Frontal cortex (tissue), 4 donors: ENCODE measurements at places on chromosomes 16 and 17.
A peak's percentile ranks its signal among the peaks of the same experiment; 100 is the strongest.

DNA sequence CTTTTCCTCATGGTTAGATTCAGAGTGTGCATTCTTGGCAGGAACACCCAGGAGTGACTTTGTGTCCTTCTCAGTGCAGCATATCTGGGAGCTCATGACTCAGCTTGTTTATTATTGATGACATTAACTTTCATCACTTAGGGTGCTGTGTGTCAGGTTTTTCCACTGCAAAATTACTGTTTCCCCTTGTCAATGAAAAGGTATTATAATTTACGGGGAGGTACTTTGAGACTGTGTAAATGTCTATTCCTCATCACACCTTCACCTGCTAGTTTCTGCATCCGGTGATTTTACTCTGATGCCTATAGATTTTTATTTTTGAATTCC lies 50.5 kb downstream of the WWP2 start:
- DNase-seq = no peak

GRCh38 chr16:83813823-83814658 lies 6.3 kb downstream of the HSBP1 start:
- no peak for DNase-seq

DNA sequence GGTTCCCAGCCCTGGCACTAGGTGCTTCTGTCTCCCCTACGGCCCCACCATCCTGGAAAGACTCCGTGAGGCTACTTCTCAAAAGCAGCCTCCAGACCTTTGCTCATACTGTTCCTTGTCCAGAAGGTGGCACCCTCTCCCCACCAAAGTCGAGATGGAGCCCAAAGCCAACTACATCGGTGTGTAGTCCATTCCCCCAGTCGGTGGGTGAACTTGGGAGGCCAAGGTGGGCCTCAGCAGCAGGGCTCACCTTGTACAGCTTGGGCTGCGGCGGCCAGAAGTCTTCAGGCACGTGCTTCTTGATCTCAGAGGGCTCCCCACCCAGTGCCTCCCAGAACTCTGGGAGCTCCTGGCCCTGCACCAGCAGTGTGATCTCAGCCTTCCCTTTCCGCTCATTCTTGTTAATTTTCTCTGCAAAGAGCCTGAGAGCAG lies 10.2 kb downstream of the FLII start:
- DNase-seq = peak; percentile 92

DNA sequence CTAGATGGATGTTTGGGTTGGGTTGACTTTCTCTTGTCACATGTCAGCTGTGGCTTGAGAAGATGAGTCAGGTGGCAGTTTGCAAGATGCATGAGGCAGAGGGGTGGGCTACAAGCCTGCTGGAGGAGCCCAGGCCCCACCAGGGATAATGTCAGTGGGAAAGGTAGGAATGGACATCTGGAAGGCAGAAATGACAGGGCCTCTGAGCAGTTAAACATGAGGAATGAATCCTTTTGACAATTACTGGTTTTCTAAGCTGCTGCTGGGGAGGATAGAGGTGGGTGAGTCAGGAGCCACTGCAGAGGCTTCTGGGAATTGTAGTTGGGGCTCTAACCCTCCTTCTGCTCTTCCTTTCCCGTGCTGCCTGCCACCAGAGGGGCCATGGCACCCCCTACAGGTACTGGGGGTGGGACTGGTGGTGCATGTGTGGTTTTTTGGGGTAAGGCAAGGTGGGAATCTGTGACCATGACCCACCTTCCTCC lies 15.7 kb downstream of the SLC52A1 start:
- DNase-seq = no peak

- no peak for DNase-seq
These were observed 999 bp downstream of the MARF1 start for GRCh38 chr16:15641753-15642556.

DNA sequence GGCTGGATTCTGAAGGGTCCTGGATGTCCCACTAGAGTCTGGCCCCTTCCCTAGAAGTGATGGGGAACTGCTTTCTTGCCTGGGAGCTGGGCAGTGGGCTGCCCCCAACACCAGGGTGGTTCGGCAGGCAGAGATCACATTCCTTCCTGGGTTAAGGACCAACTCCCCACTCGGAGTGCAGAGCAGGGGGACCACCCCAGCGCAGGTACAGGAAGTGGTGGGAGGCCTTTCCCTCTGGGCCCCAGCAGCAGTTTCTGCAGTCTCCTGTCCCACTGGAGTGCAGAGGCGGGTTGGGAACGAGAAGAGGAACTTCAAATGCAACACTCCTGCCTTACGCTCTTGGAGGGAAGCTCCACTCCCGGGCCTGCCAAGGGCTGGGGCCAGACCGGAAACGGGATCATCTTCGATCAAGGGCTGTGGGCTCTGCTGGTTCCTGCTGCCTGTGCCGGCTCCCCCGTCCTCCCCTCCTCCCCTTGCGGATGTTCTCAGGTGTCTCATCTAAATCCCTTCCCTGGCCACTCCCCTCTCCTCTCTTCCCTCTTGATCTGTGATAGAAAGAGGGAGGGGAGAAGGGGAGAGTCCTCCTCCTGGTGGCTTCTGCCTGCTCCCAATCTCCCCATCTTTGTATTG lies 9.0 kb upstream of the NGFR start:
- no peak for DNase-seq

GRCh38 chr16:81556715-81557284 lies 112.2 kb downstream of the CMIP start:
- DNase-seq = no peak

GRCh38 chr16:72164691-72165090 lies 7.3 kb downstream of the PMFBP1 start:
- no peak for DNase-seq

- DNase-seq = no peak
These were observed 84.5 kb upstream of the NETO2 start for GRCh38 chr16:47228241-47228640.

GRCh38 chr17:71032746-71033273 lies 863.5 kb downstream of the KCNJ2 start:
- DNase-seq = no peak

DNA sequence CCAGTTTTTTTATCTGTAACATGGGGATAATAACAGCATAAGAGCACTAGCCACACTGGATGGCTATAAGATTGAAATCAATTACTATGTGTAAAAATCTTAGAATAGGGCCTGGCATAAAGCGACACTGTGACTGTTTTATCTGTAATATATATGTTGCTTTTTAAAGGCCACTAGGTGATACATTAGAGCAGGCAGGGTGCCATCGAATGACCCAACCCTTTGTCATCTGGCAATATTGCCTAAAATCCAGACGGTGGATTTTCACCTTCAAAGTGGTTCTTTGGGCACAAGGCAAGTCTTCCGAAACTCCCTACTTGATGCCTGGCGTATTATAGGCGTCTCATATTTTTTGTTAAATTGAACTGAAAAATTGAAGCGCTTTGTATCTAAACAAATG lies 69.1 kb downstream of the PRKCA start:
- DNase-seq = no peak

DNA sequence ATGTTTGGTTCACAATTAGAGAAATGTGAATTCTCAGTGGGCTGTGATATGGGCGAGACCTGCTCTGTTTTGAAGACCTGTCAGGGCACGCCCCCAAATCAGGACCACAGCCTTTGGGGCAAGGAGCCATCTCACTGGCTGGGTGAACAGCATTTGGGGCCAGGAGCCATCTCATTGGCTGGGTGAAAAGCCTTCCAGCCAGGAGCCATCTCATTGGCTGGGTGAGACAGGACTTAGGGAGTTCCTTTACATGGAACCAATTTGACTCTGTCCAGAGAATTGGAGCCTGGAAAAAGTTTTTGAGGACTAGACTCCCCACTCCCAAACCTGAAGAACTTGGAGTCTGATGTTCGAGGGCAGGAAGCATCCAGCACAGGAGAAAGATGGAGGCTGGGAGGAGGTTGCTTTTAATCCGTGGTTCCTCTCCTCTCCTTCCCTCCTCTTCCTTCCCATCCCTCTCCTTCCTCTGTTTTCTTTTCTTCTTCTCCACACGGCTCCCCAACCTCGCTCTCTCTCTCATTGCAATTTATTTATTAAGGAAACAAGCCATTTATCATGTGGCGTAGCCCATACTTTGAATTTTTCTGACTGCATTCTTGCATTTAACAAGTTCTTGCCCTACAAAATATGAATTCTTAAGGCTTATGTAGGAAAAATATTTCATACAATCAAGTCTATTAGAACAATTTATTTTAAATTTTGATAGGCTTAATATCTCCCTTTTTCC lies 19.7 kb downstream of the FOXL1 start:
- no peak for DNase-seq

- DNase-seq = no peak
These were observed 3.5 kb downstream of the CHMP6 start for GRCh38 chr17:80995131-80995530.

GRCh38 chr17:21240369-21241055 lies 12.7 kb downstream of the NATD1 start:
- no peak for DNase-seq

- peak; percentile 22 for DNase-seq
These were observed 5.7 kb downstream of the CCDC102A start for GRCh38 chr16:57530522-57531252.
